NCI-H1092 (cell line): ENCODE measurements at places on chromosomes 2 and 18.

DNA sequence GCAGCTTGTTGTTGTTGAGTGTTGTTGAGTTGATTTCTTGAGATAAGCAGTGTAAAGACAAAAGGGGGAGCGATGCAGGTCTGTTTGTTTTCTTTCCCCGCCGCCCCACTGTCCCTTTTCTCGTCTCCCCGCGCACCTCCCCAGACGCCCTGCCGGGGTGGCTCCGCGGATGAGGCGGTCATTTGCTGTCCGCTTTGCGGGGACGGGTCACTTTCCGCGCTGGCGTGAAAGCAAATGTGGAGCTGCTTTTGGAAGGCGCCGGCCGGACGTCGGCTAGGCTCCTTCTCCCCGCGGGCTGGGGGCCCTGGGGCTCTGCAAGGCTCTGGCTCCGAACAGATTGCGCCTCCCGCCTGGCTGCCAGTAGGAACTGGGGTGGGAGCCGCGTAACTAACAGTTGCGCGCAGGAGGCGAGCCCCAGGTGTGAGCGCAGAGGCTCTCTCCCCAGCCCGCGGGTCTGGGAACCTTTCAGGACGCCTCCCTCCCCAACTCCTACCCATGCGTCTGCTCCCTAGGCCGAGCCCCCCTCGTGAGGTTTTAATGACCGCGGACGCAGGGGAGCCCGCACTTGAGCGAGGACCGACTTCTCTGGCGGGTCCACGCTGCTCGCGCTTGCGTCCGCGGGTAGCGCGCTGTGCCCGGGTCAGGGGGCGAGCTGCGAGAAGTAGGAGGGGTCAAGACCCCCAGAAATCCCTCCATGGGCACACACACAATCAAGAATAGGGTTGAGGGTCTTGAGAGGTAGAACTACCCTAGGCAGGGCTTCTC, 146.6 kb downstream of the MEIS1 start:
- DNase-seq, result no peak

- DNase-seq, result no peak
Observed at GRCh38 chr18:77948567-77948966, 698.9 kb downstream of the GALR1 start.

- no peak for DNase-seq
Observed at GRCh38 chr18:8562919-8563318, 46.3 kb upstream of the RAB12 start.

- DNase-seq, result no peak
Observed at GRCh38 chr2:104861351-104862057, 7.6 kb downstream of the POU3F3 start.

DNA sequence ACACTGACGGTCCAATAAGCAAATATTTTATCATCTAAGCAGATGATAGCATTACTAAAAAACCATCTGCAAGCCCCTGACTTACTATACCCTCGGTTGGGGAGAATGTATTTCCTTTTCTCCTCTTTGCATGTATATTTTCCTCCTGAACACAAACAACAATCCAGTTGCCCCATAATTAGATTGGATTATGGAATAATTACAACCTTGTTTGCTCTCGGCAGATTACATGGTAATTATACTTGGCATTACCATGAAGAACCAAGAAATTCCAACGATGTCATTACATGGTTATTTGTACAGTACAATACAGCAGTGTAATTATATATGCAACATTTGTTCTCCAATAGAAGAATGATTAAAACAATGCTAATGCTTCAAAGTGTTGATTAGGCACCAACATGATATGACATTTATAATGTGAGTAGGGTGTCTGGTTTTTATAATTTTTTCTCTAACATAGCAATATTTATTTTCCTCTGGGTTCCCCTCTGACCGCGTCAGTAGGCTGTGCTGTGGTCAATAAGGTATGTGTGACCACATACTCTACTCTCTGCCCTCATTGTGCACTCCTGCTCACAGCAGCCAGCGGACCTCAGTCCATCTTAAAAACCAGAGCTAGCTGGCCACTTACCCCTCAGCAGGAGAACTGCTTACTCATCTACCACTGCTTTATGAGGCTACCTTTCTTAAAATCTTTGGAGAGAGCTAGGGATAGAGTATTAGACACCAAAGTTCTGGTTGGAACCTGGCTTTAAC, 176.1 kb downstream of the INSIG2 start:
- no peak for DNase-seq

DNA sequence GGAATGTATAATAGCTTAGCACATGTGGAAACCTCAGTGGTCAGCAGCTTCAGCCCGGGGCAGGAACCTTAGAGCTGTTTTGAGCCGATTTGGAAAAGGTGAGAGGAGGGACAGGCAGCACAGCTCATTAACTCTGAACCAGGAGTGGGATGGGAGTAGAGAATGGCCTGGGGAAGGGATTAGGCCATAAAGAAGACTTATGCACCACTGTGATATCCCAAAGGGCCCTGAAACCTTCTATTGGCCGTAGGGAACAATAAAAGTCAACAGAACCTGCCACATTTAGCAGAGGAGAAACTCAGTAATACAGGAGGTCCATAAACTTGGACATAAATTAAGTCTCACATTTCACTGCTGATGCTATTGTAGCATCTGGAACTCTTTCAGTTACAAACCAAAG, 124.2 kb upstream of the REV1 start:
- DNase-seq, result no peak

DNA sequence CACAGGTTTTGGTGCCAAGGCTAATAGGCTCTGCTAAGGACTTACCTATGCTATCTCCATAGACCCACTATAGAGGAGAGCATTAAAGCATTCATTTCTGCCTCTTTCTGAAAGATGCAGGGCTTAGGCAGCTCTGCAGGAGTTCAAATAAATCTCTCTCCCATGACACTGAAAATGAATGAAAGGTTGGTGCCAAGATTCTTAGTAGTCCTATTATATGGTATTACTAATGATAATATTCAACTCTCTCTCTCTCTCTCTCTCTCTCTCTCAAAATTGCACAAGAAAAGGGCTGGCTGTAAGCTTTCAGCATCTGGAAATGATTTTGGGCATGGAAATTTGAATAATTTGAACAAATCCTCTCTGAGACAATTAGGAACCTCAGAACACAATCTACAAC, 433.7 kb downstream of the MBD2 start:
- DNase-seq, result no peak

GRCh38 chr2:132366421-132367180, 50.0 kb upstream of the GPR39 start:
- DNase-seq, result no peak

DNA sequence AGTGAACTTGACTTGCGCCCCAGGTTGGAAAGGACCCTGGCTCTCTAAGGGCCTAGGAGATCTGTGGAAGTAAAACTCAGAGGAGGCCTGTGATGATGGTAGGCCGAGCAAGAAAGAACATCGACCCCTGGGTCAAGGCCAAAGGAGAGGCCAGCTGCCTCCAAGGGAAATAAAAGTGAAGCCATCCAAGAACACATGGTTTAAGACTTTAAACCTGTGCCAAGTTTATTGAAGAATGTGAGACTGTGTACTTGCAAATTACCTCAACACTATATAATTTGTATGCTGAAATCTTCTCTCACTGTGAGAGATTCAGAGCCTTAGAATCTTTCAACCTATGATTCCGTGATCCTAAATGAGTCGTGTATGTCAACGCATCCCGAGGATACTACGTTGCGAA, 40.7 kb upstream of the COBLL1 start:
- no peak for DNase-seq

- DNase-seq, result no peak
Observed at GRCh38 chr2:176415937-176416499, 146.8 kb downstream of the MTX2 start.

DNA sequence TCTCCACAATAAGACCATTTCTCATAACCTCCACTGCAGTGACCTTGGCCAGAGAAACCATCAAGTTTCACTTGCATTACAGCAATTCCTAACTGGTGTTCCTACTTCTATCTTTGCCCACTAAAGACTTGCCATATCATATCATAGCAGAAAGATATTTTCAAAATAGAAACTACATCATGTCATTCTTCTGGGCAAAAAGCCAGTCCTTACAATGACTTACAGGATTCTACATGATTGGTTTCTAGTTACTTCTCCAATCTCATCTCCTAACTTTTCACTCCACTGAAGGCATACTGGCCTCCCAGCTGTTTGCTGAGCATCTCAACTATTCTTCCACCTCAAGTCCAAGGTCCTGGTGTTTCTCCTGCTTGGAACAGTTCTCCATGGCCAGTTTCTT, 151.4 kb downstream of the HNMT start:
- DNase-seq, result no peak

- DNase-seq, result no peak
Observed at GRCh38 chr2:147294825-147295392, 549.9 kb upstream of the ACVR2A start.

DNA sequence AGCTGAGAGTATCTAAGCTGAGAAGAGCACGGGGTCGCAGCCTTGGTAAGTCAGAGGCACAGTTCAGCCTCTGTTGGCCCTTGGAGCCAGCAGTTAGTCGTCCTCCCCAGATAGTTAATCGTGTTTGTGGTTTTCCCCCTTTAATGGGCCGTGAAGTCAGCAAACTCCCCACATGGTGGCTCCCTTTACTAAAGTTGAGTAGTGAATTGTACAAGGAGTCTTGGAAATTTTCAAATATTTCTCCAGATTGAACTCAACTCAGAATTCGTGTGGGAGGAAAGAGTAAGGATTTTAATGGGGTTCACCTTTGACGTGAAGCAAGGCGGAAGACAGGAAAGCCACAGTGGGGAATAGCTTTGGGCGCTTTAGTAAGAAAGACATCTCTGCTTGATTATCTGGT, 2.4 kb upstream of the ADCYAP1 start:
- DNase-seq, result peak; percentile 15

GRCh38 chr2:68837164-68837860, 33.9 kb downstream of the BMP10 start:
- DNase-seq, result no peak

- DNase-seq, result no peak
Observed at GRCh38 chr2:85534099-85534498, 4.9 kb upstream of the MAT2A start.

- no peak for DNase-seq
Observed at GRCh38 chr2:111191877-111192276, 71.2 kb downstream of the BCL2L11 start.

GRCh38 chr2:19762142-19762541, 139.6 kb downstream of the TTC32 start:
- no peak for DNase-seq

GRCh38 chr2:181123798-181124231, 143.4 kb downstream of the UBE2E3 start:
- DNase-seq, result no peak

GRCh38 chr2:133411857-133412256, 156.4 kb downstream of the NCKAP5 start:
- no peak for DNase-seq

DNA sequence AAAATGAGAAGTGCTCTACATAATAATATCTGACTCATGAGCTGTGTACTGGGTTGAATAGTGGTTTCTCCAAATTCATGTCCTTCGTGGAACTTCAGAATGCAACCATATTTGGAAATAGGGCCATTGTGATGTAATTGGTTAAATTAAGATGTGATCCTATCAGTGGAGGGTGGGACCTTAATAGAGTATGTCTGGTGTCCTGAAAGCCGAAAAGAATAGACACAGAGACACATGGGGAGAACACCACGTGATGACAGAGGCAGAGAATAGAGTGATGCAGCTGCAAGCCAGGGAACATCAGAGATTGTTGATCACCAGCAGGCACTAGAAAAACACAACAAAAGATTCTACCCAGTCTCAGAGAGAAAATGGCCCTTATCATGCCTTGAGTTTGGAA, 310.1 kb downstream of the EXOC6B start:
- DNase-seq, result no peak

- DNase-seq, result peak; percentile 24
Observed at GRCh38 chr2:175001566-175001965, 3.6 kb downstream of the CHN1 start.

DNA sequence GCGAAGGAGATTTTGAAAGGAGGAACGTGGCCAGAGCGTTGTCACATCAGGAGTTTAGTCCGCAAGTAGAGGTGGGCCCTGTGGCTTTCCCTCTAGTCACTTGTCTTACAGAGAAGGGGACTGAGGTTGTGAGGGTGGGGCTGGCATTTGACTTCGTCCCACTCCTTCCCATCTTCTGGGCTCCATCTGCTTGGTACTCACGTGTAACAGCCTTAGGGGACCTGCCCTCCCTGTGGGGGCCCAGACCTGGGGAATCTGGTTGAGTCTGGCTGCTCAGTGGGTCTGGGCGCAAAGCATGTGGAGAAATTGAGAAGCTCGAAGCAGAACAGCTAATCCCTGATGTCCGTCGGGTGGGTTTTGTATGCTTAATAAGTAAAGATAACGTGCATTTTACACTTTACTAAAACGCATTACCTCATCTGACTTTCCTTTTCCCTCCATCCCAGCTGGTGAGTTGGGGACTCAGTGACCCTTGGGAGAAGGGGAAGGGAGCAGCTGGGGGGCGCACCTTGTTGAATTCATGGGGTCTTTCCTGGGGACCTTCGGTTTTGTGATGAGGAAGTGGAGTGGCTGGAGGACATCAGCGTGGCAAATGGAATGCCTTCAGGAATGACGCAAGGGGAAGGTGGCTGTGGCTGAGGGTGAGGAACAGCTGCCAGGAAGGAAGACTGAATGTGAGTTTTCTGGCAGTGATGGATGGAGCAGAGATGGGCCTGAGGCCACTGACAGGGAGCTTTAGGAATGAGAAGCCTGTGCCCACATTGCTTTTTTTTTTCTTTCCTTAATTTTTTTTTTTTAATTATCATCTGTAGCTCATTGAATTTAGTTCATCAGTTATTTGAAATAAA, 44.8 kb downstream of the ASAP2 start:
- no peak for DNase-seq

GRCh38 chr2:96698221-96698861, 41.5 kb downstream of the LMAN2L start:
- DNase-seq, result no peak

GRCh38 chr2:162581959-162582798, 238.2 kb downstream of the GCA start:
- DNase-seq, result no peak

DNA sequence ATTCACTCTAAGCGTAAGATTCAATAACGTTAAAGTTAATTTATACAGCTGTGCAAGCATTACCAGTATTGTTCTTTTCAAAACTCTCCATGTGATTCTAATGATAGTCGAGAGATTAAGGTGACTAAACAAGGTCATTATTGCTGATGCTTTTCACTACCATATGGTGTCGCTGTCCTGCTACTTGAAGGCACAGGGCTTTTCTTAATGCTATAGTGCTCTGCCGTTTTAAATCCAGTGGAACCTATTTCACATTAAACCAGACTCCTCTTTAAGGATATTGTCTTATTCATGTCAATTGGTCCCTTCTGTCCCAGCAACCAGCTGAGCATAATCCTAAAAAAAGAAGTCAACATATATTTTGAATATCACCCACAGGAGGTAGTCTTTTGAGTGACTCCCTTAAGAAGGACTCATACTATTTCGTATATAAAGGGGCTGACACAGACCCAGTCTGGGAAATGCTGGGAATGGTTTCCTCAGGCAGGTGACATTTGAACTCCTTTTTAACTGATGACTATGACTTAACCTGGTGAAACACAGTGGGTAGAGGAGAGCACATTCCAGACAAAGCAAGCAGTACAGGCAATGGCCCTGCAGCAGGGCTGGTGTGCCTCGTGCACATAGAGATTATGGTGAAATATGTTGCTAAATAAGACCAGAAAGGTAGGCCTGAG, 53.9 kb upstream of the CYTIP start:
- DNase-seq, result peak; percentile 11

GRCh38 chr18:5238371-5238976, 41.4 kb upstream of the AKAIN1 start:
- peak; percentile 4 for DNase-seq

- no peak for DNase-seq
Observed at GRCh38 chr18:77006305-77007175, 126.0 kb downstream of the MBP start.
